ENCODE measurements at places on chromosomes 2 and 18.

- DNase-seq, result peak; percentile 77
Measured at GRCh38 chr2:68365087-68365486, at the start of gene PLEK. PLEK (plus strand) TSS chr2:68365282; CDS start chr2:68365352, 70 bp downstream.

- peak; percentile 63 for DNase-seq
Measured at GRCh38 chr2:239274391-239275043, 126.3 kb downstream of the HDAC4 start.

GRCh38 chr2:201854841-201855240 lies 48.5 kb downstream of the CDK15 start:
- no peak for DNase-seq

DNA sequence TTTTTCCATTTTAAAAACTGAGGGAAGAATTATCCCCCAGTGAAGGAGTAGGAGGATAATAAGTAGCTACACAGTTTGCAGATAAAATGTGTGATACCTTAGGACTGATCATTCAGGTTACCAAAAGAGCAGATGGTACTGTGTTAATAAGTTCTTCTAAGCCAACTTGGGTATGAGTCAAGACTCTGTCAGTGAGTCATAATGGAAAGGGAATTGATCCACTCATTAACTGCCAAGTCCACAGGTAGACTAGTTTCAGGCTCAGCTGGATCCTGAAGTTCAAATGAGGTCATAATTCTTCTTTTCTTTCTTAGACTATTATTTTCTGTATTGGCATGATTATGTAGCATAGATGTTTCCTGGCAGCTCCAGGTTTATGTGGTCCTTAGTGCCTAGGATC lies 142.4 kb upstream of the ALPP start:
- DNase-seq, result no peak

DNA sequence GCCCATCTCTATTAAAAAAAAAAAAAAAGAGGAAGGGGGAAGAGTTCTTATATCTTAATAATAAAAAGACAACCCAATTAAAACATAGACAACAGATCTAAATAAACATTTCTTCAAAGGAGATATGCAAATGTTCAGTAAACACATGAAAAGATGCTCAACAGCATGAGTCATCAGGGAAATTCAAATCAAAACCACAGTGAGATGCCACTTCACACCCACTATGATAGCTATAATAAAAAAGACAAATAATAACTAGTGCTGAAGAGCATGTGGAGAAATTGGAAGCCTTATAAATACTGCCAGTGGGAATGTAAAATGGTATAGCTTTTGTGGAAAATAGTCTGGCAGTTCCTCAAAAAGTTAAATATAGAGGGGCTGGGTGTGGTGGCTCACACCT lies 61.5 kb upstream of the CYP20A1 start:
- DNase-seq, result no peak

- DNase-seq, result no peak
Measured at GRCh38 chr18:46360102-46360699, 256.0 kb downstream of the HAUS1 start.

DNA sequence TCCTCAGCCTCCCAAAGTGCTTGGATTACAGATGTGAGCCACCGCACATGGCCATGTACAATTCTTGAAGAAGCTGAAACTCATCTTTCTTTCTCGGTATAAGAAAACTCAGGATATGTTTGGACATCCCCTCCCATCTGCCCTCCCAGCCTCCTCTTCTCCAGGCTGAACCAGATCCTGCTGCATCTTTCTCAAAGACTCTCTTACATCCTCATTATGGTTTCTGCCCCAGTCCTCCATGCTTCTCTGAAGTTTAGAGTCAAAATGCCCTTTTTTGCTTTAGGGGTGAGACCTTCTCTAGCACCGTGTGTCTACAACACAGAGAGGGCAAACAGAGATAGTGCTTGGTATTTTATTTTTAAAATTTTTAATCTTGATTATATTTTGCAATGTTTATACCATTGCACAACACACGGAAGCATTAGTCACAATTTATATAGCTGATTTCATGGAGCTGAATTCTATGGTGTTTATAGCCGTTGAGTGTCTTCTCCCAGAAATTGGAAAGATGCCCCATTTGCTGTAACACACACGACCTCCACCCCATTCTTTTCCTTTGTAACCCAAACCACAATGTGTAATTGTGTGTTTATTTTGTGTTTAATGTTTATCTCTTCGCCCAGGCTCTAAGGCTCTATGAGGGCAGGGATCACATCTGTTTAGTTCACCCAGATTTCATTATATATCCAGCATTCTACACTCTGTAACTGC lies 206.0 kb upstream of the TNP1 start:
- no peak for DNase-seq

- no peak for DNase-seq
Measured at GRCh38 chr2:37774976-37775907, 103.8 kb upstream of the CDC42EP3 start.
